Cerebellar nuclear complex (tissue), 1 donor: ENCODE measurements at places on chromosomes 1 and 21.

DNA sequence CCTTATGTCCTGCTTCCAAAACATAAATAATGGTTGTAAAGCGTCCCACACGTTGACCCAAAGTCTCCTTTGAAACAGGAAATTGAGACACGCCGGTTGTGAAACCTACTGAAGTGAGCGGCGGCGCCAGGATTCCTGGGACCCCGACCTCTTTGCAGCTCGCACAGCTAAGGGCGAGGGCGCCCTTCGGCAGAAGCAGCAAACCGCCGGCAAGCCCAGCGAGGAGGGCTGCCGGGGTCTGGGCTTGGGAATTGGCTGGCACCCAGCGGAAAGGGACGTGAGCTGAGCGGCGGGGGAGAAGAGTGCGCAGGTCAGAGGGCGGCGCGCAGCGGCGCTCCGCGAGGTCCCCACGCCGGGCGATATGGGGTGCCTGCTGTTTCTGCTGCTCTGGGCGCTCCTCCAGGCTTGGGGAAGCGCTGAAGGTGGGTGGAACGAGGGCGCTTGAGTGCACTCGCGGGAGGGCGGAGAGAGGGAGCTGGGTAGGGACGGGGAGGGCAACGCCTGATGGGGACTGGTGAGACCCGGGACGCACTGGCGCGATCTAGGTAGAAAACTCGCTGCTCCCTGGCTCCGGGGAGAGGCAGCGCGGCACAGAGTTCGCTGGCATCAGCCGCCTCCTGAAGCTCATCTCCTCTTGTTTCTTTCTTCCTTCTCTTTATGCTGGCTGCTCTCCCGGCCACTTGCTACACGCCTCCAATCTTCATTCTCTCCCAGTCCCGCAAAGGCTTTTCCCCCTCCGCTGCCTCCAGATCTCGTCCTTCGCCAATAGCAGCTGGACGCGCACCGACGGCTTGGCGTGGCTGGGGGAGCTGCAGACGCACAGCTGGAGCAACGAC, at the start of gene CD1D:
Gene CD1D (plus strand): TSS at position 155 of the 836 bp plus-strand sequence. CDS start 207 bp downstream, at position 362.
- DNase-seq: no peak

- DNase-seq: no peak
These were observed 8.8 kb upstream of the SAMSN1 start for GRCh38 chr21:14554948-14555347.

- DNase-seq: no peak
These were observed 13.0 kb downstream of the CCDC190 start for GRCh38 chr1:162847839-162848453.

DNA sequence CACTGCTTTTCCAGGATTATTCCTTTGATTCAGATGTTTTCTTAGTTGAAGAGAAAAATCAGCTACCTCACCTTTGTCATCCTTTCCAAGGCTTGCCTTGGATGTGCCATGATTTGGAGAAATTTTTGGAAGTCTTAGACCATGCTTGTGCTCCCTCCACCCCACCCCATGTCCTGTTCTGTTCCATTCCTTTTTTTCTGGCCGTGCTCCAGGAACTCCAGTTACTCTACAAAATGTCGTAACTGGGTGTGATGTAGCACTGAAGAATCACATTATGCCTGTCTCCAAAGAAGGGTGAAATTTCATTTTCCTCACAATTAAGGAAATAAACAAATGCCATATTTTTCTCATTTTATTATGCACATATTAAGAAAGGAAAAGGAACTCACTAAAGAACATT, 217.8 kb upstream of the ZRANB2 start:
- DNase-seq: no peak

DNA sequence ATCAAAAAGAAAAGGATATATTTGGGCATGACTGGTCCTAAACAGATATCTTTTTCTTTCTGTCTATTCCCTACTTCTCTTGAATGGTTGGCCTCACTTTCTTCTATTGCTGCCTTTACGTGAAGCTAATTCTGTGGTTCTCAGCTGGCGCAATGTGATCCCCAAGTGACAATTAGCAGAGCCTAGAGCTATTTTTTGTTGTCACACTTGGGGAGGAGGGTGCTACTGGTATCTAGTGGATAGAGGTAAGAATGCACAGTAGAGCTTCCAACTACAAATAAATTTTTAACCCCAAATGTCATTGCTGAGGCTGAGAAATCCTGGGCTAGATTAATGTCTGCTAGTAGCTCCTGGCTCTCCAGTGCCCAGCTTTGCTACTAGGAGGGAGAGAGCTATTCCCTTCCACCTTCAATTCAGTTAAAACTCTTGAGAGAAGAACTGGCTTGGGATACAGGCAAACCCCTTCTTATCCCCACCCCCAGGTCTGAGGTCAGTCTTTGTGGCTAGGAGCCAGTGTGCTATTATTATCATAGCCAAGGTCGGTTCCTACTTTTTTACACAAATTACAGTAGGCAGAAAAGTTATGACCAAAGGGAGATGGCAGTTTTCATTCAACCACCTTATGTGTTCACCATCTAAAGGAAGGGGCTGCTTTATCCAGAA, 102.1 kb downstream of the SNX7 start:
- no peak for DNase-seq

GRCh38 chr21:44730028-44730395, 18.6 kb upstream of the TSPEAR start:
- no peak for DNase-seq

DNA sequence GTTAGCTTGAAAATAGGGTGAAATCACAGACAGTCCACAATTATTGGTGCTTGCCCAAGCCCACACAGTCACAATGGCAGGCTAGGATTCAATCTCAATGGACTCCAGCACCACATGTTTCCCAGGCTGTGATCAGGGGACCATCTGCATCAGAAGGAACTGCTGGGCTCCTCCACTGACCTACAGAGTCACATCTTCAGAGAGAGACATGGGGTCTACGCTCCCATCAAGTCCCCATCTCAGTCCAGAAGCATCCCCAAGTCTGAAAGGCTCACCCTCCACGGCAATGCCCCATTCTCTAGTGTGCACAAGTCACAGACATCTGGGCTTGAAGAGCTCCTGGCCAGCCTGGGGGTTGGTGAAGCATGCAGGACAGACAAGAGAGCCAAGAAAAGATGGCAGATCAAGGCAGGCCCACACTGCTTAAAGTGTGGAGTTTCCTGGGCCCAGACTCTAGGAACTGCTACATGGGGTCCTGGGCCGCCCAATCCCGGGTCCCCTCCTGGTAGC, 262.5 kb downstream of the NPHP4 start:
- DNase-seq: no peak

DNA sequence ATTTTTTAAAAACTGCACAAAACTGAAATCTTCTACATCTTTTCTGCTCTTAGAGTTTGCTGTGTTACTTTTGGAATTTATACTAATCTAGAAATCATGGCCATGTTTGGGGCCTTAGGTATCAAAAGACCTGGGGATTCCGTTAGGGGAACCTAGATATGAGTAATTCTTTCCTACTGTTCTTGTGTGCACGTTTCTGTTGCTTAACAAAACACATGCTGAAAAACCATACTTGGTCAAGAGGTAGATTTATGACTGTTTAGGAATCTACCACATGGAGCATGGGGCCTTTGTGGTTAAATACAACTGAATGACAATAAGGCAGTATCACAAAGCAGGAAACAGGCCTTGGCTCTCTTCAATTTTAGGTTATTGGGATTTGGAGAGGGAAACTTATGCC, 291.9 kb upstream of the USP25 start:
- DNase-seq: no peak

DNA sequence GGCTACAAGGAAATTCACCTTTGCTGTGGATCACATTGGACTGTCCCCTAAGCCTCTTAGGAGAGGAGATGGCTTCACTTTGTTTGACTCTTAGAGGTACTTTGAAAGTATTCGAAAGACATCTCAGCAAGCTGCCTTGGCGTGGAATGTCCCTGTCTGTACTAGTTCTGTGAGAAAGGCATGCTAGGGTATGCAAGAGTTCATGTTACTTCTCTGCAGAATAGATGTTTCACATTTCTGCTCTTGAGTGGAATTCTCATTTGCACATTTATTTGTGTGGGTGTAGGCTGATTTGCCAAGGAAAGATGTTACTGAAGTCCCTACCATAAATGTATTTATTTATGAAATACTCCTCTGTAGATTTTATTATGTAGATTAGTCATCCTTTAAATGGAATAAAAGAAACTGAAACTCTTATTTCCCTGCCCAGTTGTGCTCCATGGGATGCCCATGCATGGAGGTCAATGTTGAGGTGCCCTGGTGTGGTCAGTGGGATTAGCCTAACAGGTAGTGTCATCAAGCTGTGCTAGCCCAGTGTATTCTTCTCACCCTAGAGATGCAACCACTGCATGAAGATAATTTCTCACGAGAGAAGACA, 13.8 kb downstream of the MIA3 start:
- no peak for DNase-seq

DNA sequence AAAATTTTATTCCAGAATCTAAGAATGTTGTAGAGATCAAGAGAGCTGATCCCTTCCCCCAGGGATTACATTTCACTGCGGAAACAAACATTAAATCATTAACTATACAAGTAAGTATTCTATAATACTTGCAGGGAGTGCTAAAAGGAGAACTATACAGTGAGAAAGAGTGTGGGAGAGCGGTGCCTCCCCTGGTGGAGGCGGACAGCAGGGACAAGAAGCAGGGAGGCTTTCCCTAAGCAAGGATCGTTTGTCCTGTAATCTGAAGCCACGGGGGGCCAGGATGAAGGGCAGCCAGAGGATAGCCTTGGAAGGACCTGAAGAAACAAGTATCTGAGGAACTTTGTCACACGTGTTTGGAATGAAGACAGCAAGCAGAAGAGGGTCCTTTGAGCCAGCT, 40.1 kb downstream of the SLC9C2 start:
- no peak for DNase-seq

- no peak for DNase-seq
These were observed 113.2 kb upstream of the CYYR1 start for GRCh38 chr21:26686278-26686677.

GRCh38 chr1:86396498-86396890, 371 bp upstream of the ODF2L start:
- no peak for DNase-seq

DNA sequence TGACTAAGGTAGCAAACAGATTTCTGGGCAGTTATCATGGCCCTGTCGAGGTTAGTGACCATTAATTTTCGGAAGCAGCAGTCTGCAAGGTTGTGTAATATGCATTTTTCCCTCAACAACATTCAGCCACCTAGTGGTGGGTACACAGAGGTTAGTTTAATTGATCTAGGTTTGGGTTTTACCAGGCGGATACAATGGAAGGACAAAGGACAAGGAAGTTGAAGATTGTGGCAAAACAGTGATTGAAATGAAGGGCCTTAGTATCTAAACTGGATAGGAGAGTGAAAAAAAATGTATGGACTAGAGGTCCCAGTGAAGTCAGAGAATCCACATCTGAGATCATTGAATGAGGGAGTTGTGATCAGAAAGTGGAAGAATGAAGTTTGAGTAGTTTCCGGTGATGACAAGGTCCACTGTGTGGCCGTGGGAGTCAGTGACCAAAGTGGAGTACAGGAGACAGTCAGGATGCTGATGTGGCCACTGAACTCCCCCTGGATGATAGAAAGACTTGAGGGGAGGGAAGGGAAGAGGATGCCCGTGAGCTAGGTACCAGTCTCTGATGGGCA, 2.8 kb downstream of the ARMH1 start:
- DNase-seq: no peak

DNA sequence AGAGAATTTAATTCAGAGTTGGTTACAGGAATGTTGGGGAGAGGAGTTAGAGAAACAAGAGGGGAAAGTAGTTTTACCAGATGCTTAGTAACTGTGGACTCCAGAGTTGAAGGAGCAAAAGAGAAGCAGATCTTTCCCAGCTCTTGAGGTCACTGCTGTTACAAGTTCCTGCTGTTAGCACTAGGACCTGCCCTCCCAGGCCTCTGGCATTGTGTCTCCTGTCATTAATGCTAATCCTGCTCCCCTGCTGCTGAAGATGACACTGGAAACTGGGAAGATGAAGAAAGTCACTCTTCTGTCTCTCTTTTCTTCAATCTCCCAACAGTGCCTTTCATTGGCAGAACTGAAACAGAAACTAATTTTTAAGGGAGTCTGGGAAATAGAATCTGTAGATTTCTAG, 845.6 kb downstream of the ADGRL2 start:
- DNase-seq: no peak
